ENCODE measurements at places on chromosomes 13 and 19. TPM values are rescaled to one million over a fixed set of nuclear protein-coding genes. Genes with fewer than 3 reads are reported as not detected.

NLRP4 gene
- not detected for total RNA-seq

DNA sequence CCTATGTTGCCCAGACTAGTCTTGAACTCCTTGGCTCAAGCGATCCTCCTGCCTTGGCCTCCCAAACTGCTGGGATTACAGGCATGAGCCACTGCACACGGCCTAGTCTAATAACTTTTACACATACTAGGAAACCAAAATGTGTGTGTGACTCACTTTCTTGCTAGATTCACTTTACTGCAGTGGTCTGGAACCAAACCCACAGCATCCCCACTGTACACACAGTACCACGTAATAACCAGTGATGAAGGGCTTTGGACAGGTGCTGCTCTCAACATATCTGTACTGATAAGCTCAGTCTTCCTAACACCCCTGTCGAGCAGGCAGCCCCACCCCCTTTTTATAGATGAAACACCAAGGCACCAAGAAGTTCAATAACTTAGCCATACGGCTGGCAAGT lies 5.1 kb downstream of the DNMT1 start:
- DNase-seq = no peak

DNA sequence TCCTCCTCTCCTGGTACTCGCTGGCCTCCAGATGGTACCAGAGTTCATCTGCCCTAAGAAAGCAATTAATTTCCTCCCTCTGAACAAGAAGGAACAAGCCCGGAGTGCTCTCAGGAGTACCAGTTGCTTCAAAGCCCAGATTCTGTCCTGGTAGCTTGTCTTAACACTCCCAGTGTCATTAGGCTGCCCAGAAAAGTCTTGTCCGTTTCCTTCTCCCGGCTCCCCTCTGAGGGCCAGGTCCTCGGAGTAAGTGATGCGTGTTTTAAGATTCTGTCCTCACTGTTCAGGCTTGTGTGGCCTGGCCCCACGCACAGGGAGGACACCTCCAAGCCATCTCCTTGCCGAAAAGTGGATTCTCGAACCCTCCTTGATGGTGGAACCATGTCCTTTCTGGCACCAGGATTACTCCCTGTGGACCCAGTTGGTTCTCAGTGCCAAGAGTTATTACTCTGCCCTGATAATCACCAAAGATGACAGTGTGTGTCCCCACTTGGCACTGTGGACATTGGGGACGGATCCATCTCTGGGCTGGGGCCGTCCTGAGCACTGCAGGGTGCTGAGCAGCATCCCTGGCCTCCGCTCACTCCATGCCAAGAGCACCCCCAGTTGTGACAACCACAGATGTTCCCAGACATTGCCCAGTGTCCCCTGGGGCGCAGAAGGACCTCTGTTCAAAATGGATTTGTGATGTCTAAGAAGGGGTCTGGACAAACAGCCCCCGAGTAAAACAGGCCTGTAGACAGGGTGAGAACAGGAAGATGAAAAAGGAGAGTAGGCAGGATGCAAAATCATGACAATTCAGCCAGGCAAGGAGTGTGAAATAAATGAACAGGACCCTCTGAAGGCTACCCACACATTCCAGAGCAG lies 52.4 kb downstream of the RFX2 start:
- no peak for DNase-seq

- DNase-seq = no peak
These were observed 12.6 kb downstream of the MBNL2 start for GRCh38 chr13:97234742-97235141.

DNA sequence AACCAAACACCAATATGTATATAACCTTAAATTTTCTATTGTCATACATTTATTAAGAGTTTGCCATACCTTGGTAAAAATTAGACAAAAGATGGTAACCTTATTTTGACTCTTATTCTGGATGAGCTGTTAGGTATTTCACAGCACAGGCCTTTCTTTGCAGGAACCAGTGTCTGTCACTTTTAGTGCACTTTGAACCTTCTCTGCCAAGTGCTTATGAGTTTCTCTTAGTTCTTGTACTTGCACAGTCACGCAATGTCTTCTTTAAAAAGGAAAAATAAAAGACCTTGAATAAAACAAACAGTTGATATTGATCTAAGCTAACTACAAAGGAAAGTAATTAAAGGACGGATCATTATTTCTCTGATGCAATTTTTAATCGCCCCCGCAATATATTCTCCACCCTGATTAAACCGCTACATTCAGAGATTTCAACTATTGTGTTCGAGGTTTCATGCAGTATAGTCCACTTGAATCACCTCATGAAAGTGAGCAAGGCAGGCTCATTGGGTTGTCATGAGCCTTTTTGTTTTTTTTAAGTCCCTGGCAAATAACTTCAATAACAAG lies 534.5 kb downstream of the KLF5 start:
- DNase-seq = no peak

GRCh38 chr19:35265900-35266519 lies 2.8 kb upstream of the USF2 start:
- no peak for DNase-seq

RDH8 gene
- not detected for total RNA-seq

DNA sequence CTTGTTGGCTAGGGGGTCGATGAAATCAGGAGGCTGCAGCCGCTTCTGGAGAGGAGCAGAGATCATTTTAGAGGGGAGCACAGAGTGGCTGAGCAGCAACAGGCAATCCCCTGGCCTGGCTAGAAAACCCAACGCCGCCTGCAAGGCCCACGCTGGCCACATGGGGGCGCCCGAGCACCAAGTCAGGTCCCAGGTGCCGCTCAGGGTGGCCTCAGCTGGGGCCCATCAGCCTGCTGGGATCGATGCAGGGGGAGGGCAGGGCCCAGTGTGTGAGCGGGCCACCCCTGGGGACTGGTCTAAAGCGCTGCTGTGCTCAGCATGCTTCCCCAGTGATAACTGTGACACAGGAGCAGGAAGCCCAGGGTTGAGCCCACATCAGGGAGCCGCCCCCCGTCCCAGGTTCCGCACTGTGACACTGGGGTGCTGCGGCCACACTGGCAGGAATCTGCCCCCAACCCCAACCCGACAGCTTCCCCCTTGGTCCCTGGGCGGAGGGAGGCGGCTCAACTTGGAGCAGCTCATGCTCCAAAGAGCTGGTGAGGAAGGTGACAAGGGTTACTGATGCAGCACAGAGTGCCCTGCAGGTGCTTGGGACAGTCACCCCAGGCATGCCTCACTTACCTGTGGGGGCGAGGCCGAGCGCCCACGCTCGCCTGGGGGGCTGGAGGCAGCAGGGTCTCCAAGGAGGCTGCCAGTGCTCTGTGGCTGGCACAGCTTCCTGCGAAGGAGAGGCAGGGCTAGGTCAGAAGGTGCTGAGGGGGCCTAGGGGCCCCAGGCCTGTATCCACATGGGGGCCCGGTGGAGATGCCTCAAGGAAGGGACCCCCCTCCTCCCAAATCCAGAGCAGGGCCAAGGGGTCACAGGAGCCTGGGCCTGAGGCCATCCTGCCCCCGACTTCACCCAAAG lies 13.3 kb upstream of the ISYNA1 start:
- DNase-seq = peak; percentile 79

SLC8A2 gene
- 2.5 TPM for total RNA-seq

Data from mesothelial cell of epicardium (in vitro differentiated cells).